ENCODE measurements at places on chromosomes 5 and 9. TPM values are rescaled to one million over a fixed set of nuclear protein-coding genes. Genes with fewer than 3 reads are reported as not detected.

The PGM5 gene
- total RNA-seq: not detected

DNA sequence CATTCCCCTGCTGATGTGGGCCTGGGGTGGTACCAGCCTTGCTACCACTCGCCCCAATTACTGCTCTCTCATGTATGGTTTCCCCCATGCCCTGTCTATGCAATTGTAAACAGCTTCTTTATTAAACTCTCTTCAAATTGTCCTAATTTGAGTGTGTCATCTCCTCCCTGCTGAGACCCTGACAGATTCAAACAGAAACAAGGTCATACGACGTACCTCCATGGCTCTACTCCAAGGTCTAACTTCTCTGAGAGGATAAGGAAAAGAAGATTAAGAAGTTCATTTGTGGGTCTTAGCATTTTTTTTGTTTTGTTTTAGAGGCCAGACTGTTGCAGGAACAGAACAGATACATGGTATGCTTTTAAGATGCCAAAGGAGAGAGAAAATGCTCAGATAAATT is 38.0 kb downstream of the ABITRAM start:
- no peaks in the 10 kb centered on the region for H3K4me1 ChIP-seq
- H3K36me3 ChIP-seq: peaks cover 13% of the 10 kb centered on the region

- no peak for DNase-seq
- peaks cover 58% of the 10 kb centered on the region for H3K4me1 ChIP-seq
- no peaks in the 10 kb centered on the region for H3K27me3 ChIP-seq
- peaks cover 82% of the 10 kb centered on the region for H3K36me3 ChIP-seq
Measured at GRCh38 chr9:93087971-93088655, 7.9 kb upstream of the CARD19 start.

DNA sequence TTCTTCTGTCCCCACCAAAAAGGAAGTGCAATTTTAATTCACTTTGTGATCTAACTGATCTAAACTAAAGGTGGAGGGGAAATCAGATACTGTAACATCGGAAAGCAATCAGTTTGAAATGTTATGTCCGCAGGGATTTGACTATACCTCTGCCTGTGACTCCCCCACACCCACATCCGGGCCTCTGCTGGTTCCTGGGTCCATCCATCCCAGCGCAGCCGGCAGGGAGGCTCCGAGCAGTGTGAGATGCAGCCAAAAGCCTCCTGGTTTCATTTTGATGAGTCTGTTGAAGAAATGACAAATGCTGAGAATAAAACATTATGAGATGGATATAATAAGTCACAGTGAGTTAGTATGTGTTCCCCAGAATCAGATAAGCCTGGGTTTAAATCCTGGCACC is 8.6 kb downstream of the FSTL4 start:
- no peaks in the 10 kb centered on the region for H3K36me3 ChIP-seq
- DNase-seq: no peak
- peaks cover 18% of the 10 kb centered on the region for H3K27me3 ChIP-seq

DNA sequence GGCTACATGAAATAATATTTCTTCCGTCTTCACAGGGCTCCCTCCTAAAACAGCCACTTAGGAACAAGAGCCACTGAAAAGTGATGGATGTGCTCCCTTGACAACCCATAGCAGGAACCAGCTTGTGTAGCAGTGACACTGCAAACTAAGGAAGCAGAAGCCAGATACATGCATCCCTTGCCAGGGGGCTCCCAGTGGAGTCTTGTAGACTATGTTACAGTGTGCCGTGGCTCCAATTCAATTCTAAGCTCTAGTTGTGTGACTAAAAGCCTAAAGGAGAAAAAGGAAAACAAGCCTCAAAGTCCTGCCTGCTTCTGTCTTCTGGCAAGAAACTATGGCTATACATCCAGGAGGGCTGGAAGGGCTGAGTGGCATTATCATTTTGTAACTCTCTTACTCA is 12.2 kb upstream of the TAF1L start:
- no peaks in the 10 kb centered on the region for H3K36me3 ChIP-seq
- H3K27me3 ChIP-seq: peaks cover 10% of the 10 kb centered on the region
- H3K27ac ChIP-seq: no peak overlapping the region
- H3K4me1 ChIP-seq: no peaks in the 10 kb centered on the region
- no peak for DNase-seq

GRCh38 chr5:10118150-10118549 is 131.5 kb downstream of the ATPSCKMT start:
- no peak overlapping the region for H3K27ac ChIP-seq
- H3K4me3 ChIP-seq: no peak overlapping the region
- H3K4me1 ChIP-seq: no peaks in the 10 kb centered on the region
- DNase-seq: no peak
- H3K27me3 ChIP-seq: no peaks in the 10 kb centered on the region

The CYSRT1 gene
- 0.35 TPM for total RNA-seq
